GM04503 (cell line): ENCODE measurements at places on chromosomes 11 and 22.

GRCh38 chr11:103985041-103985440, 51.4 kb upstream of the DDI1 start:
- no peak for DNase-seq

- DNase-seq: no peak
Observed at GRCh38 chr22:24497841-24498258, 2.7 kb downstream of the UPB1 start.

DNA sequence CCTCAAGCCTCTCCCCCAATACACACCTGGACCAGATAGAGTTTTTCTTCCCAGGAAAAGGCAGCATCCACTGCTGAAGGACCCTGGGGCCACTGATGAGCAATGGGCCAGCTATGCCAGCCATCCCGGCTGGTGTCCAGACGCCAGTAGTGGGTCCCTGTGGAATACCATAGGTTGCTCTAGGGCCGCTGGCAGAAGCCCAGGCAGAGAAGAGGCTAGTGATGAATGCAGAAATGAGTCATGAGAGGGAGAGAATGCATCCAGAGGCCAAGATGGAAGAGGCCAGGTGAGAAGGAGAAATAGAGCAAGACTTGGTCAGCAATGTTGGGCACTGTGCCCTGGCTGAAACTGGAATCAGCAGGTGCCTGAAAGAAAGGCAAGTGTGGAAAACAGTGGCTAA, 8.9 kb downstream of the HPX start:
- DNase-seq: peak; percentile 76

GRCh38 chr22:40541300-40541699, 95.2 kb downstream of the MRTFA start:
- DNase-seq: no peak

GRCh38 chr22:21939461-21939913, 13.2 kb downstream of the PPM1F start:
- DNase-seq: no peak

- DNase-seq: no peak
Observed at GRCh38 chr11:86181379-86181778, 63.2 kb upstream of the EED start.

GRCh38 chr22:50708996-50709395, 29.0 kb upstream of the ACR start:
- no peak for DNase-seq

- peak; percentile 92 for DNase-seq
Observed at GRCh38 chr22:45246060-45246985, 5.6 kb upstream of the KIAA0930 start.

DNA sequence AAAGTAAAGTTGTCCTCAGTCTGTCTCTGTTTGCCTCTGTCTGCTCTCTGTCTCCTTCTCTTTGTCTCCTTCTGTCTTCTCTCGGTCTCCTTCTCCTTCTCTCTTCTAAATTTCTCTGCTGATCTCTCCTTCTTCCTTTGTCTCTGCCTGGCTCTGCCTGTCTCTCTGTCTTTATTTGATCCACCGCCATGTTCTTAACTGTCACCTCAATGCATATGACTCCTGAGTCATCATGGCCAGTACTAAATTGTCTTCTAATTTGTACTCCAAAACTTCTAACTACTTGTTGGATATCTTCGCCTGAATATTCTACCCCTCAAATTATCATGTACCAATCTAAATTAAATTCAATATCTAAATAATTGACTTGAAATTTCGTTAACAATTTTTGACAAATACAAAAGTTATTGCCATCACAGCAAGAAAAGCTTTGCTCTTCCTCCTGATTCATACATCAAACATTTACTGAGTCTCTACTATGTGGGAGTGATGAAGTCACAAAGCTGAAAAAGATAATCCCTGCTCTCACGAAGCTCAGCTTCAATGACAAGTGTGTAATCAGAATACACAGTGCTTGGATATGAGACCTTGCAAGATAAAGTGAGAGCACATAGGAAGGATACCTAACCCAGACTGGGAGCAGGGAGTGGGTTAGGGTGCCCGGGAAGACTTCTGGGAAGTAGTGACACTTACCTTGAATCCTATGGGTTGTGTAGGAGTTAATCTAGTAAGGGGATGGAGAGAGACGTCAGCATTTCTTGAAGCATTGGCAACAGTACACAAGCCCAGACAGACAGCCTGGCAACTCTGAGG, 193.0 kb downstream of the MAML2 start:
- DNase-seq: peak; percentile 73

DNA sequence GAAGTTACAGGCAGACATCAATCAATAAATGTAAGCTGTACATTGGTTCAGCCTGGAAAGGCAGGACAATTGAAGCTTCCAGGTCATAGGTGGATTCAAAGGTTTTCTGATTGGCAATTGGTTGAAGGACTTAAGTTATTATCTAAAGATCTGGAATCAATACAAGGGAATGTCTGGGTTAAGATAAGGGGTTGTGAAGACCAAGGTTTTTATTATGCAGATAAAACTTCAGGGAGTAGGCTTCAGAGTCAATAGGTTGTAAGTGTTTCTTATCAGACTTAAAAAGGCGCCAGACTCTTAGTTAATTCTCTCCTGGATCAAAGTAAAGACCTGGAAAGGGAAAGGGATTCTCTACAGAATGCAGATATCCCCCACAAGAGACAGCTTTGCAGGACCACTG, 935.4 kb downstream of the TBC1D22A start:
- no peak for DNase-seq

- DNase-seq: no peak
Observed at GRCh38 chr11:125111001-125111342, 454 bp downstream of the TMEM218 start.
